Activated CD8-positive, alpha-beta memory T cell treated with anti-CD3 and anti-CD28 coated beads for 4 hours (primary cell): ENCODE measurements at places on chromosomes 3 and 15.
A peak's percentile ranks its signal among the peaks of the same experiment; 100 is the strongest.

GRCh38 chr15:49748791-49749190 lies 127.9 kb downstream of the DTWD1 start:
- no peak for DNase-seq

DNA sequence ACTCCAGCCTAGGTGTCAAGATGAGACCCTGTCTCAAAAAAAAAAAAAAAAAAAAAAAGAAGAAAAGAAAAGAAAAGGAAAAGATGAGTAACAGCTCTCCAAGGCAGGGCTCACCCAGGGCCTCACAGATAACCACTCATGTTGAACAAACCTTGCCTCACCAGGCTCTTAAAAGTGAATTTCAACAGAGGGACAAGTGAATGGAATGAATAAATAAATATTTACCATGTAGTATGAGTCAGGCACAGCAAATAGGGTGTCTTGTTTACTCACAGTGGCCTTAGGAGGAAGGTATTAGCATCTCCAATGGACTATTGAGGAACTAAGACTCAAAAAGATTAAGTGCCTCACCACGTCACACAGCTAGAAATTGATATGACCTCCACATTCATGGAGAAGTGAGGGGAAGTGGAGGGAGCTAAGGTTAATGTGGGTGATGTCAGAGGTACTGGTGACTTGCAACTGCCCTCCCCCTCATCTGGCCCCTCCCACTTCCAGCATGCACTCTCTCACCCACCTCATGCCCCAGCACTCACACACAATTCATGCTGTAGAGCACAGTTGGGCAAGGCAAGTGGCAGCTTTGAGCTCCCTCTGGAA lies 255.5 kb downstream of the UACA start:
- no peak for DNase-seq

GRCh38 chr15:90529371-90530249 lies at the start of gene CRTC3:
Gene CRTC3 (plus strand): TSS chr15:90529923. CDS start chr15:90530072, 149 bp downstream.
- no peak for DNase-seq

DNA sequence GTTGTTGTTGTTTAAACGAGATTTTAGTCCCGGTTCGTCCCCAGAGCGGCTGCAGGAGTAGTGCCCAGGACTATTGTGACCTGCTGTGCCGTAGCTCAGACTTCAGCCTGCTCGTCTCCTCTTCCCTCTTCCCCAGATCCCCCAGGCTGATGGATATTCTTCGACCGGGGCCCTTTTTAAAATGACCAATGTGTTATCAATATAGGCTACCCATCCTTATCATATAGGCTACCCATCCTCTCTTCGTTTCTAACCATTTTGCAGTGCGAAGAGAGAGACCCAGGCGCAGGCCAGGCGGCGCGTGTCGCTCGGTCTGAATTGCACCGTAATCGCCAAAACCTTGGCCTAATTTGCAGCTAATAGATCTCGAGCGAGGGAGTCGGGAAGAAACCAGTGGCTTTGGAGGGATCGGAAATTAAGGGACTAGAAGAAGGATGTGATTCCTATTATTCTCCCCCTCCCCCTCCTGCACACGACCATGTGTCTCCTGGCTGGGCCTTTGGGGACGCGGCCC lies 23.0 kb downstream of the NR2F2 start:
- no peak for DNase-seq

GRCh38 chr3:194711913-194712312 lies 26.2 kb downstream of the FAM43A start:
- no peak for DNase-seq

DNA sequence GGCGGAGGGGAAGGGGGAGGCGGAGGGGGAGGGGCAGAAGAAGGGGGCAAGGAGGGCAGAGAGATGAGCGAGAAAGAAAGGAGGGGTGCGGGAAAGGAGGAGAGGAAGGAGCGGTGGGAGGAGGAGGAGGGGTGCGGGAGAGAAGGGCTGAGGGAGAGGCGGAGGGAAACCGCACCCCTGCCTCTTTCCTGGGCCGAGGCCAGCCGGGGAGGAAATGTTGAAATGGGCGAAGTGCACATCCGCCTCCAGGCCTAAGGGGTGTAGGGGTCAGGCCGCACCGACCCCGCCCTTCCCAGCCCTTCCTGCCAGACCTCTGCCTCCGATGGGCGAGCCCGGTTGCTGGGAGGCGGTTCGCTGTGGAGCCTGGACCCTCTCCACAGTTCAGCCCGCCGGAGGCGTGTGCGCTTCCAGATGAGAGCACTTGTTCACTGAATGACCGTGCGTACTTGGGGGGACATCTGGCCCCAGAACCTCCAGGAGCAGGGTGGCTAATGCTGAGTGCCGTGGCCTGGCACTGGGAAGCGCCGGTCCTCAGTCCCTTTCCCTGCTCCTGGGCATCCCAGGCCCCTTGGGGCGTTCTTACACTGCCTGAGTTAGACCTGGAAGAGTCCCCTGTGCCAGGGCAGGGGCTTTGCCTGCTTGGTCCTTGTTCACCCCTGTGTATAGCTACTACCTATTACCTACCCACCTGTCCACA lies 110.3 kb upstream of the KLF13 start:
- peak; percentile 10 for DNase-seq
